Amygdala (tissue), 56 donors: ENCODE measurements at places on chromosomes 1 and 21.

DNA sequence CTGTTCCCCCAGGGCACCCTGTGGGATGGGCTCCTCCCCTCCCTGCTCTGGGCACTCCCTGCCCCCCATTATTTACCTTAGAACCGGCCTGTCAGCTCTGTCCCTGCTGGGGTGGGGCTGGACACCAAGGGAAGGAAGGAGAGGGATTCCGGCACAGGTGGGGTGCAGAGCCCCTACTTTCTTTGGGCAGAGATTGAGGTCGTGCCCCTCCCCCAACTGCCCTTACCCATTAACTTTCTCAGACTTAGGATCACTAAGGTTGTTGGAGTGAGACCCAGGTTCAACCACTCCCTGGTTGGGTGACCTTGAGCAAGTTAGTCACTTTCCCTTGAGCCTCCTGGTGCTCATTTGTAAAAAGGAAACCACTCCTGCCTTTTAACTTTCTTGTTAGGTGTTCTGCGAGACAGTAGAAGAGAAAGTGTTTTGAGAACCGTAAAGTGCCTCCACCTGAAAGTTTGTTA, 57.0 kb upstream of the SYNC start:
- DNase-seq: no peak

- no peak for DNase-seq
Measured at GRCh38 chr21:31279986-31280385, 64.1 kb downstream of the TIAM1 start.

GRCh38 chr21:44710756-44711326, 531 bp downstream of the TSPEAR start:
- DNase-seq: no peak

- no peak for DNase-seq
Measured at GRCh38 chr1:106608841-106609240, 447.6 kb upstream of the PRMT6 start.

GRCh38 chr21:15309022-15309590, 244.3 kb upstream of the NRIP1 start:
- DNase-seq: no peak

DNA sequence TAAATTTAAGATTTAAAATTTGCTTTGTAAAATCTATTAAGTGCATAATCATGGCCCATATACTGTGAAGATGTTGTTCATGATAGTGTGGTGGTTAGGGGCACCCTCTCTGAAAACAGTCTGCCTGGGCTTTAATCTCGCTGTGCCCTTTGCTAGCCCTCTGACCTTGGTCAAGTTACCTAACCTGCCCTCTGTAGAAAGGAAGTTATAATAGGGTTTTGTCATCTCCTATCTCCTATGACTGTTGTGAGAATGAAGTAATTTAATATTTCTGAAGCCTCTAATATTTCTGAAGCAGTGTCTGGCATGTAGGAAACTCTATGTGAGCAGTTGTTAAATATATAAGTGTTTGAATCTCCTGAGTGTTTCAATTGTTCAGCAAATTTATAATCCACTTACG, 116.6 kb upstream of the IVNS1ABP start:
- no peak for DNase-seq

DNA sequence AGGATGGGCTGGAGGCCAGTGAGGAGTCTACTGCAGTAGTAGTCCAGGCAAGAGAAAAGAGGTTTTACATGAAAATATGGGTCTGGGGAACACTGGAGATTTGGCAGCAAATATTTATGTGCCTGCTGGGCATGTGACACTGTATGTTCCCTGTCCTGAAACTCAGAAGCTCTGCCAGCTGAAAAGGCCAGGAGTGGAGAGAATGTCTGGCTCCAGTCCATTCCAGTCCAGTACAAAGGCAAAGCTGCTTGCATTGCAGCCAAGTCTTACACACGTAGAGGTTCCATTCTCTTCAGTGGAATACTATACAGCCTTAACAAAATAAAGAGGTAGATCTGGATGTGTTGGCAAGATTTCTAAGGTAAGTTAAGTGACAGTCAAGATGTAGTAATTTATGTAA, 7.5 kb upstream of the YBX1 start:
- DNase-seq: no peak

DNA sequence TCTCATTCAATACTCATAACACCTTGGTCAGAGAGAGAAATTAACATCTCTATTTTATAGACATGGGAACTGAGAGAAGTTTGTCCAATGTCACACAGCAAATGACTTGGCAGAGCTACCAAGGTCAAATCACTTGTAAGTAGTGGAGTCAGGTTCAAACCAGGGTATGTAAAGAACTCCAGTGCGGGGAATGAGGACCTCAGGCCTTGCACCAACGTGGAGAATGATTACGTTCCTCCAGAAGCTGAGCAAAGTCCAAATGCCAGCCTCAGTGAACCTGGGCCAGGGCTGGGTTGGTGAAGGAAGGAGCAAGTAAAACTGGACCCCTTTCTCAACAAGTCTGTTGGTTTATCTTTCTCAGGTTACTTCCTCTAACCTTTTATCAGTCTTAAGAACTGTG, 1.8 kb upstream of the CSF1 start:
- no peak for DNase-seq

- DNase-seq: no peak
Measured at GRCh38 chr21:24823247-24823646, 784.0 kb downstream of the MRPL39 start.

DNA sequence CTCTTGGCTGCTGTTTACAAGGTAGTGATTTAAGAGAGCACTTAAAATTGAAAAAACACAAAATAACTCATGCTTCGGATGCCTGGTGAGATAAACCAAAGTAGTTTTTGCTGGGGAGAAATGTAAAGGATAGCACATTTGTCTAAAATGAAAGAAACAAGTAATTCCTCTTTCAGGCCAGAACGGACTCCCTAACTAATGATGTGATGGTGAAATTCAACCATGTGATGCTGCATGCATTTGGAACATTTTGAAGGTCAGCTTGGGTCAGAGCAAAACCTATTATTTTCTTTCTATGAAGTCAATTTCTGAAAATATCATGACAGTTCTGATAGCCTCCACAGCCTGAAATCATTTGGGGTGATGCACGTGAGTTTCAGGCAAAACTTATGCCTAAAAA, 27.6 kb downstream of the NMNAT2 start:
- DNase-seq: no peak

DNA sequence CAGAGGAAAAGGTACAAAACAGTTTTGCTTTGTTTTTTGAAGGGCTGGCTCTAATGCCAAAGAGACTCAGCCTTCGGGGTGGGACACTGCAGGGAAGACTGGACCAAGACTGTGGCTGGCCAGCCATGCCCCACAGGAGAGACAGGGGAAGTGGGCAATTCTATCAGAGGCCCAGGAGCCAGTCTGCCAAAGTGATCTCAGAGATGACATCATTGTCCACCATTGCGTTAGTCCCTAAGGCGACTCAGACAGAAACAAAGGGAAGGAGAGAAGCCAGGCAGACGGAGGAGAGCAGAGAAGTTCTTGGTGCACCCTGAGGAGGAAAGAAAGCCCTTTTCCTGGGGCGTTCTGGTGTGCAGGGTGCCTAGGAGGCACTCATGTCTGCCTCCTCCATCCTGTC, 26.4 kb downstream of the OPTC start:
- DNase-seq: no peak

DNA sequence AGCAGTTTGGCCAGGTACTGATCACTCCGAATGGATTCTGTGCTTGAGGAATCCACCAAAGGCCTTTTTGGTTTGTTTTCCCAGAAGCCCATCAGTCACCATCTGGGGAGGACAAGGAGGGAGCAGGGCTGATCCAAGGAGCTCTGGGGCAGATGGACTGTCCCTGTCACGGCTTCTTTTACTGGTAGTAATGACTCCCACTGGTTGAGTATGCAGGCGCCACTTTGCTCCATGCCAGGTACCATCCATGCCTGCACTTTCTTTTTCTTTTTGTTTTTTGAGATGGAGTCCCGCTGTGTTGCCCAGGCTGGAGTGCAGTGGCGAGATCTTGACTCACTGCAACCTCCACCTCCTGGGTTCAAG, 101.7 kb downstream of the UBIAD1 start:
- no peak for DNase-seq

DNA sequence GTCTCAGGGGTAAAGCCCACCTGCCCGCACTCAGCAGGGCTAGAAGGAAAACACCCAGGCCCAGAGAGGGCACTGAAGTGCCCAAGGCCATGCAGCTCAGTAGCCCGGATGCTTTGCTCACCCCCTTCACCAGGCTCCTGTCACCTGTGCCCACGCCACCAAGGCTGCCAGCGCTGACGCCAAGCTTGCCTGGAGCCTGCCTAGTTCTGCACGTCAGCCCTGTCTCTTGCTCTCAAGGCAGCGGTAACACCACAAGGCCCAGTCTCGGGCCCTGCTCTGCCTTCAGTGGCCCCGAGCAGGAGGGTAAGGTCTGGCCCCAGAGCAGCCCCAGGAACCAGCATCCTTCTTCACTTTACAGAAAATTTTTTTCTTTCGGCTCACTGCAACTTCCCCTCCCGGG, 7.7 kb downstream of the TMEM63A start:
- DNase-seq: no peak

GRCh38 chr1:5223206-5223605, 568.8 kb downstream of the AJAP1 start:
- DNase-seq: no peak

GRCh38 chr1:8239039-8239305, 78.9 kb upstream of the SLC45A1 start:
- DNase-seq: no peak

DNA sequence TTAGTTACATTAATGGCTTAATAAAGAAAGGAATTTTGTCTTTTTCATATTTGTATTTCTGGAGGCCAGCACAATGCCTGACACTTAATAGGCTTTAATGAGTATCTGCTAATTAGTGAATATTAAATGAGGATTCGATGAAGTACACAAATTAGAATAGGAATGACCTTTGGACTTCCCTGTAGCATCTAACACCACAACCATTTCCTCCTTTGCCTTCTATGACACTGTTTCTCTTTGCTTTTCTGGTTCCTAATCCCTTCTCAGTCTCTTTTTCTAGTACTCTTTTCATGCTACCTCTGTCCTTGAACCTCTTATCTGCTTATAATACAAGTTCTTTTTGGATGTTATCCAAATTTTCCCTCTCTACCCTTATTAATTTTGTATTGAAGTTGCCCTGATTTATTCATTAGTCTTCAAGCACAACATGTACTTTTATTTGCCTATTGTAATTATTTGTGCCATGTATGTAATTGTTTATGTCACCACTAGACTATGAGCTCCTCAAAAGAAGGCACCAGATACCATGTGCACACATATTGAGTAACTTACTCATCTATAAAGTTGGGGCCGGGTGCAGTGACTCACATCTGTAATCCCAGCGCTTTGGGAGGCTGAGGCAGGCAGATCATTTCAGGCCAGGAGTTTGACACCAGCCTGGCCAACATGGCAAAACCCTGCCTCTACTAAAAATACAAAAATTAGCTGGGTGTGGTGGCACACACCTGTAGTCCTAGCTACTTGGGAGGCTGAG, 23.8 kb downstream of the RPS27 start:
- DNase-seq: no peak

DNA sequence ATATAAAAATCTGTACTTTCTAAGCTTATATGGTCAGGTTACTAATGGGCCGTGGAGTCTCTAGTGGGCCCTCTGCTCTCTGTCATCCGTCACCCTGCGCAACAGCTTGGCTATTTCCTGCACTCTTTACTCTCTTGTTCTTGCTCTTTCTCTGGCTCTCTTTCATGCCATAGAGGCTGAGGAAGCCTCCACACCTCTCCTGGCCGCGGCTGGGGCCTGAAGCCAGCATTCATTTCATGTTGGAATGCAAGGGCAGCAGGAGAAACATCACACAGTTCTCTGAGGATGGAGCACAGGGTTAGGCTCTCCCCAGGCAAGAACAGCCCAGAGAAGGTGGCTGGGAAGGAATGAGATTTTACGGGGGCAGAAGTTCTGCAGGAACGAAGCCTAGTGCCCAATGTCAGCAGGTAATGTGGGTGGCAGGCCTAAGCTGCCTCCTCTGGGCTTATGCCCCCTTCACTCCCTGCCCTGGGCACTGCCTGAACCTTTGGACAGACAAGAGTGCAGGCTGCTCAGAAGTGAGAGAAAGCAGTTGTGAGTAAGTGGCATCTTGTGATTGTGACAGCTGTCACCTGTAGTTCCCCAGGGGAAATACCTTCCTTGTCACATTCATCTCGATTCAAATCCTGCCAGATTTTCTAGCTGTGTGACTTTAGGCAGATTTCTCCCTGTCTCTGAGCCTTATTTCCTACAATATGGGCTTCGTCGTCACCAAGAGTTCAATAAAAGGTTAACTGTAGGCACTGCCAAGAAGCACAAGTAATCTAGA, 3.6 kb upstream of the FHAD1 start:
- DNase-seq: no peak

DNA sequence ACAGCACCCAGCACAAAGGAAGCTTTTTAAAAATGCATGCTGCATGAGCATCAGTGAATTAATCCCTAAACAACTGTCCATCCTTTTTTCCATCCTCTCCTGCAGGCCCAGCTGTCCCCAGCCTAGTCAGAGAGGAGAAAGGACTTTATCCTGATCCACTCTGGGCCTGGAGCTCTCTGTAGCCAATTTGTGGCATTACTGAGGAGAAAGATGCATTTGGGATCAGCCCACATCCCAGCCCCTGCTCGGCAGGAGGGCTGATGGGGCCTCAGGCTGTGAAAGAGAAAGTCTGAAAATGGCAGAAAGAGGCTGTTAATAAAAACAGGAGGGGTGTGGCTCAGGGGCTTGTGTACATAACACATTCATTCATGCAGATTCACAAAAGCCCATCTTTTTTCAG, 37.5 kb upstream of the ATP2B4 start:
- DNase-seq: no peak

- no peak for DNase-seq
Measured at GRCh38 chr1:147618077-147618569, 52.2 kb downstream of the ACP6 start.

DNA sequence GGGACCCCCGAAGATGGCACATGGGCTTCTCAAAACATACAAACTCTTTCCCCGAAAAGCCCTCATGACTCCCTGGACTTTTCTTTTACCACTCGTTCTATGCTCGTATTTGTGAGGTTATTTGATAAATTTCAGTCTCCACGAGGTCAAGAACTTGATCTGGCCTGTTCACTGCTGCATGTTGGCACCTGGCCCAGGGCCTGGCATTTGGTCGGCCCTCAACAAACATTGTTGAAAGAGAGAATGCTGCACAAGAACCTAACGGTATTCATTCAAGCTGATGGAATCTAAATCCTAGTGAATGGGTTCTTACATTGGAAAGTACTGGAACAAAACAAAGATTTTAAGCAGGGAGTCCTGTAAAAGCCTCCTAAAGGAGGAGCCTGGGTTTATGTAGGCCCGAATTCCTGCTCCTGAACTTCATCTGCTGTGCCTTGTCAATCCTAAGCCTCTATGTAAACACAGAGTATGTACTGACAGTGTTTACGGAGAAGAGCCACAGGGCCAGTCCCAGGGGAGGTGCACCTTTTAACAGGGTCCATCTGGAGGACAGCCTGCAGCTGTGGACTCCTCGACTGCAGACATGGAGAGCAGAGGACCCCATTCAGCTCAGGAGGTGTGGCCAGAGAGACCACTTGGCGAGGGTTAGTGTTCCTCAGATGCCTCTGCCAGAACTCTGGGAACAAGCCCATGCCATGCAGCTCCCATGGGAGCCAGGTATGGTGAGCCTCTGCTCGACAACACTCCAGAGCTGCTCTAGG, 46.9 kb downstream of the L1TD1 start:
- no peak for DNase-seq

DNA sequence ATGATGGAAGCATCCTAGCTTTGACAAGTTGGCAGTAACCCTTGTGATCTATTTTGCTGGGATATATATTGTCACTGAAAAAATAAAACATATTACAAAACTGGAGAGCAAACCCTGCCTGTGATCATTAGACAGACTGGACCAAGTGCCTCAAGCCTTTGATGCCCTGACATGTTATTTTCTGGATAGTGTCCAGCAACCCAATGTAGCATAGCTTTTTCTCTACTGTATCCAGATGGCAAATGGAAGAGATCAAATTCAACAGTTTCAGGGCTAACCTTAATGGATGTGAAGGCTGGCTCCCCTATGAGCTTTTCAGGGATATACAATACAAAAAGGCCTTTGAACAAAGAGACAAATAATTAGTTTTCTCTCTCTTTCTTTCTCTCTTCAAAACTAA, 25.1 kb downstream of the WARS2 start:
- no peak for DNase-seq
